ENCODE measurements at places on chromosomes 3 and 15. TPM values are rescaled to one million over a fixed set of nuclear protein-coding genes. Genes with fewer than 3 reads are reported as not detected.

Gene PRTG
- total RNA-seq: 3.0 TPM

Gene ARHGAP11A
- 2.7 TPM for total RNA-seq

DNA sequence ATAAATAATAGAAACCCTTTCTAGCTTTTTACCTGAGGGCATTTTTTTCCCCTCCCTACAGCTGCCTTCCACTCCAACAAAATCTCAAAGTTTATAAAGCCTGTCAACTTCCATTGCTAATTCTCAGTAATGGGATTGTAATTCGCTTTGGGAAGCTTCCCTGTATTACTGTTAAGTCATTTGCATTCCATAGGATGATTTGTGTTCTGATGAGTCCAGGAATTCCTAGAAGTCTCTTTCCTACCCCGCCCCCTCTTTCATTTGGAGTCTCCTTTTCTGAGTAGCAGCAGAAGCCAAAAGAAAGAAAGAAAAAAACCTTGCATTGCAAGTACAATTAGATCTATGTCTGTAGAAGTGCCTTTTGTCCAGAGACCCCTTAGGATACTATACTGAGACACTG is 1033.3 kb downstream of the IGSF11 start:
- DNase-seq: no peak

GRCh38 chr3:186277268-186277909 is 84.6 kb downstream of the DGKG start:
- no peak for DNase-seq

DNA sequence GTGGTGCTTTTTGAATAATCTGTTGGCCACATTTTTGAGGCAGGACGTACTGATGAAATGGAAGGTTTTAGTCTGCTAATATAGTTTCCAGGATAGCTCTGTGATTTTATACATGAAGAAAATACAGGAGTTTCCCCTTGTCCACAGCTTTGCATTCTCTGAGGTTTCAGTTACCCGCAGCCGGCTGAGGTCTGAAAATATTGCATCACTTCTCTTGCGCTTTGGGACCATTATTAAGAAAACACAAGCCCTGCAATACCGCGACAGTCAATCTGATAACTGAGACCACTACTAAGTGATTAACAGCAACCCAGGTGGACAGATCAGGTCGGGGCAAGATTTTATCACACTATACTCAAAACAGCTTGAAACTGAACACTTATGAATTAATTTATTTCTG is 33.0 kb downstream of the BLM start:
- DNase-seq: no peak

GRCh38 chr15:101033801-101034200 is 114.6 kb downstream of the LRRK1 start:
- DNase-seq: no peak

- DNase-seq: no peak
Measured at GRCh38 chr15:99976811-99977271, 243.6 kb upstream of the LYSMD4 start.

- no peak for DNase-seq
Measured at GRCh38 chr15:101528108-101528916, 38.8 kb upstream of the PCSK6 start.
